Chondrocyte (in vitro differentiated cells): ENCODE measurements at places on chromosomes 16 and 17.

- DNase-seq: no peak
Observed at GRCh38 chr17:72151565-72152386, 31.0 kb downstream of the SOX9 start.

DNA sequence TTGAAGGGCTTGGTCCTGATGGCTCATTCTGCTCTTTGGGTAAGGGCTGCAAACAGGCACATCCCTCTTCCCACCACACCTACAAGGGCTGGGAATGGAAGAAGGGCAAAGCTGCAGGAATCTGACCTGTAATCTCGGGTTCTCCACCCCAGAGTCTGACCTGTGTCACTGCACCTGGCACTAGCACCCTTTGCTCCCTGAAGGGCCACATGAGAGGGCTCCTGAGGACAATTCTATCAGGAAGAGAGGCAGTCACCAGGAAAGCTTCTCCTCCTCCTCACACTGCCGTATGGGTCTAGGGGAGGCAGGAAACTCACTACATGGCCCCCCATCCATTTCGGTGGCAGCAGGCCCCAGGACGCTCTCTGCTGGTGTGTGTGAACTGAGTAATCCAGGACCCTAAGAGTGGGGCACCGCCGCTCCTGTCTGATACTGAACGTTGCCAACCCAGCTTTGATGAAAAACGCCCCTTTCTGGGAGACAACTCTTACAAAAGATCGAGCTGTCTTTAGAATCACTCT lies 26.4 kb downstream of the TTLL6 start:
- DNase-seq: no peak

GRCh38 chr16:11205754-11206581 lies 50.0 kb downstream of the SOCS1 start:
- no peak for DNase-seq

- no peak for DNase-seq
Observed at GRCh38 chr16:30136971-30137605, 14.1 kb upstream of the MAPK3 start.

DNA sequence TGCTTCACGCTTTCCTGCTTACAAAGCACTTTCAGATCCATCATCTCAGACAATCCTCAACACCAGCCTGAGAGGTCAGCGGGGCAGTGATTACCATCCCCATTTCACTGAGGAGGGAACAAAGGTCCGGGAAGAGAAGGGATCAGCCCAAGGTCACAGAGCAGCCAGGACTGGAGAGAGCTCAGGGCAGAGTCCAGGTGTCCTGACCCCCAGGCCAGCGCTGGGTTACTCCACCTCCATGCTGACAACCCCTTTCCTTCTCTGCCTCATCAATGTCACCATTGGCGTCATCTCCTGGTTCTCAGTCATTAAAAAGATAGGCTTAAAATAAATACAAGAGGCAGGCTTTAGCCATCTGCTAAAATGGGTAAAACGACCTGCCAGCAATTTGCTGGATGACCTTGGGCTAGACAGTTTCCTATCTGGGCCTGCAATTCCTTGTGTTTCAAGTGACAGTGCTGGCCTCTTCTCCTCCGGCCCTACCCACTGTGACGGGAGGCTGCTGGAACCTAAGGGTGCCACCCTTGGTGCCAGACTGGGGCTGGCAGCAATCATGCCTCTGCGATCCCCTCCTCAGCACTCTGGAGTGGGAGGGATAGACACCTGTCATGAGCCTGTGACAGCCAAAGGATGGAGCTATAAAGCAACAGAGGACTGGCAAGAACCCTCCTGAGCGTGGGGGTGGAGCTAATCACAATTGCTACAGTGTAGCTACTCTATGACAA lies 79.5 kb upstream of the CCL1 start:
- DNase-seq: no peak

DNA sequence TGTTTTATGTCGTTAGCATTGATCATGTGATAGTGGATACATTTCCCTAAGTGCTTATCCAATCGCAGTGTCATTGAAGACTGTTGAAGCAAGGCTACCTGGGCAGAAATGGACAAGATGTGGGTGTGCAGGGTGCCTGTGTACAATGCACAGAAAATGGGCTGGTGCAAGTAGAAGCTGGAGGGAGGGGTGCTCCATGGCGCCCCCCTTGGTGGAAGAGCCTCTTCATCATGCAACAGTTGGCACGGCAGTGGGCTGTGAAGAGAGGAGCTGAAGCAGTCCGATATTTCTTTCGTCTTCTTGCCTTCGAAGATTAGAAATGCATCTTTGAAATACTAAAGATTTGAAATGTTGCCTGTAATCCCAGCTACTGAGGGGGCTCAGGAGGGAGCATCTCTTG lies 100.5 kb downstream of the PLCG2 start:
- DNase-seq: no peak
